ENCODE measurements at places on chromosomes 7 and 10.

DNA sequence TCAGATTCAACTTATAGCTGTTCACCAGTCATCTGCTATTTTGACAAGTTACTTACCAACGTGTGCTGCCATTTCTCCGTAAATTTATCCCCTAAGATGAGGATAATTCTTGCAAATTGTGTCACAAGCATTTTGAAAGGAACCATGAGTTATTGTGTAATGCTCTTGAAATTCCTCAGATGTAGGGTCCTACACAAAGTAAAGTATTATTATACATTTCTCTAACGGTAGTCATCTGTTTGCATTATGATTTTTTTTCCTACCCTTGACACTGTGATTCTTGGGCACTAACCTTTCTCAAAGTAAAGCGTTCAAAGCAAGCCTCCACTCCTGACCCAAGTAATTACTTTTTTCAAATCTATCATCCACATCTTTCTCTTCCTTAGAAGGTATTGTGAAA is 8.1 kb downstream of the HERC4 start:
- DNase-seq, result no peak

DNA sequence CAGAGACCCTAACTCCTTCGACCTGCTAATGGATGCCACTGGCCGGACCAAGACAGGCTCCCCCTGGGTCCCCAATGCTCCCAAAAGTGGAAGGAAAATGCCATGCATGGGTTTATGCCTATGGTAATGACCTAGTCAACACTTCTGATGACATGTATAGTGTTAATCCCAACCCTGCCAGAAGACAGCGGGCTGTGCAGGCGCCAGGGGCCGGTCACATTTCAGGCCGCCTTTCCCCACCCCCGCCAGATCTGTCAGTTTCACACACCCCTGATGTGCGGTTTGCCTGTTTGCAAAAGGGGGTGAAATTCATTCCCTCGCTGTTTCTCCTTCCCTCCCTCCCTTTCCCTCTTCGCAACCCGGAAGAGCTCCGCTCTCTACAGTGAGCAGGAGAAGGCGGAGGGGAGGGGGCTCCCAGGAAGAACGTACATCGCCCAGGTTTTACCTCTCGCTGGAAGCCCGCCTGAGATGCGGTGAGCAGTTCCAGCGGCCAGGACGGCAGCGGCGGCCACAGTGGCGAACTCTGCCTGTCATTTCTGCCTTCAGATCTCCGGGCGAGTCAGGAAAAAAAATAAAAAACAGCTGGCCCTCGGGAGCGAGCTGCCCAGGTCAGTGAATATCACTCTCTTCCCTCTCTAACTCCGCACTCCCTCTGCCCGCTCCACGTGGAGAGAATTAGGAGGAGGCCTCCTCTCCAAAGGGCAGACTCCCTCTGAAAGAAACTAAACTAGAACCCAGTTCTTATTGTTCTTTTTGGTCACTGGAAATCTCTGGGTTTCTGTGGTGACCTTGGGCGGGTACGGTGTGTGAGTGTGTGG is 9.4 kb upstream of the GATA3 start:
- no peak for DNase-seq

DNA sequence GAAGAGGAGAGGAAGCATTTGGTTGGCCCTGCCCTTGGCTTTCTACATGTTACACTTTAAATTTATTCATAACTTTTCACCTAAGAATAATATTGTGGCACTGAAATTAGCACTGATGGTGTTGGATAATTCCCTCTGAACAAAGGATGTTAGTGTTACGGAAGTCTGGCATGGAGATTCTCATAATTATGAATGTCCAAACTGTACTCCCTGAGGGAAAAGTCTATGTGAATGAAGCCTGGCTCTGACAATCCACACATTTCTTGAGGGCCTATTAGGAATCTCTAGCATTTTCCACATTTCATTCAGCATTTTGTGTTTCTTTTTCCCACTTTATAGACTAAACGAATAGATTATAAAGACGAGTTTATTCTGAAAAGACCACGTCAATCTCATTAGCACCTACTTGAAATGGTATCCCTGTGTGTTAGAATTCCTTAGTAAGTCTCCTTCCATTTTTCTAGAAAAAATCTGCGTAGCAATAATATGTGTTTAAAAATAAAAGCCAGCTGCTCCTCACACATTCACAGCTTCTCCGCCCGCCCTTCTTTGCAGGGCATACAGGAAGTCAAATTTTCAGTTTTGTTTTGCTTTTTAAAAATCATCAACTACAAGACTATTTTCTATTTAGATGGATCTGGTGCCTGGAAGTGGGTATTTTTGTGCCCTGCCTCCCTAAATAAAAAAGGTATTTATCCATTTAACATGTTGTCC is 131.8 kb upstream of the PALS2 start:
- DNase-seq, result no peak

DNA sequence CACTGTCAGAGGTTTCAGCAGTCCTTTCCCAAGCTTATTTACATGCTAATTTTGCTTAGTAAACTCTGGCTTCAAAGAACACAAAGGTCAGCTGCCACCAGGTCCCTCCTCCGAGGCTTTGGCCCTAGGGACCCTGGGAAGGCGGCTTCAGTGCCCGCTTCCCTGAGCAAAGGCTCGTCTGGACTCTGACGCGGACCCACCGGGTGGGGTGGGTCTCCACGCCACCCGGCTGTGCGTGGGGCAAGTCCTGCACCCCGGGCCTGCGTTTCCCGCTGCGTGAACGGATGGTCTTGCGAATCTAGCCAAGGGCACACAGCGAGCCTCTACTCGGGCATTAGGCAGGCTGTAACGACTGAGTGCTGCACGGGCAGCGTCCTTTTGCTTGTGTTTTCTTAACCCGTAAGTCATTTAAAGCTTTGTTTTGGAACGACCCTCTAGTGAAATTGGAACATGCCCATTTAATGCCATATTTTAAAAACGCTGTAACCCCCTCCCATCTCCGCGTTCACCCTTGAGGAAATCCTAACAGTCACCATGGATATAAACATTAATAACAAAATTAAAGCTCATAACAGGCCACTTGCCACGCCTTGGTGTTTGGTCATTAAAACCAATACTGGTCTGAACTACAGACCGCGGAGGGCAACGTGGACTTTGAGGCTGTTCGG is 828 bp downstream of the BNIP3 start:
- no peak for DNase-seq

- no peak for DNase-seq
Measured at GRCh38 chr7:28815369-28815927, 142.7 kb downstream of the TRIL start.

- no peak for DNase-seq
Measured at GRCh38 chr10:104259999-104260774, 5.5 kb downstream of the GSTO1 start.

GRCh38 chr7:41163991-41164390 is 538.9 kb downstream of the INHBA start:
- no peak for DNase-seq

DNA sequence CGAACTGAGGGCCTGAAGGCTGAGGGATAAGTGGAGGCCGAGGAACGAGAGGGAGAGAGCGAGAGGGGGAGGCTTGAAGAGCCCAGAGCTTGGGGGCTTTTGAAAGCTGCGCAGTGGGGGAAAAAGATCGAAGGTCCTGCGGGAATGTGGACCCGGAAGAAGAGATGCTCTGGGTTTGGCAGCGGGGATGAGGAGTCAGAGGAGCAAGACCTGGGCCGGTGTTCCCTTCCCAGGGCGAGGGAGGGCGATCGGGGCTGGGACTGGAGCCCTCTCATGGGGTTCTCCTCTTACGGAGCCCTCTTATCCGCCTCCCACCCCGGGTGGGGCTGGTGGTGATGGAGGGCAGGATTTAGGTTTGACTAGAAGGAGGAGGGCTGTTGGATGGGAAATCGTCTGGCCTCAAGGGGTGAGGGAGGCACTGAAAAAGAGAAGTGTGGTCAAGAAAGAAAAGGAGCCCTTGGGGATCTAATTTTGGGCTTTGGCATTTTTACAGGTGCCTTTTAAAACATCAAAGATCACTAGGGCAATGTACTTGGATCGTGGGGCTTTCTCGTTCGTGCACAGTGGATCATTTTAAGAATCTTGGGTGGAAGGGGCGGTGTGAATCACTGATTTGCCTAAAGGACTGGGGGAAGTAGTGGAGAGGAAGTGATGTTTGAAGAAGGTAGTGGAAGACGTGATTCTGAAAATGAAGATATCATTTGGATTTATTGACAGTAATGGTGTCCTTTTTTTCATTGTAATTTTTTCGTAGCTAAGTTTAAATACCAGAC is 637 bp downstream of the SAMD8 start:
- DNase-seq, result peak; percentile 23

GRCh38 chr10:43842496-43842895 is 193.8 kb upstream of the ZNF32 start:
- no peak for DNase-seq

- DNase-seq, result no peak
Measured at GRCh38 chr7:112594397-112594796, 113.6 kb downstream of the LSMEM1 start.

GRCh38 chr7:36506820-36507219 is 117.2 kb downstream of the ANLN start:
- no peak for DNase-seq

GRCh38 chr7:14834883-14835282 is 67.7 kb downstream of the DGKB start:
- DNase-seq, result no peak

DNA sequence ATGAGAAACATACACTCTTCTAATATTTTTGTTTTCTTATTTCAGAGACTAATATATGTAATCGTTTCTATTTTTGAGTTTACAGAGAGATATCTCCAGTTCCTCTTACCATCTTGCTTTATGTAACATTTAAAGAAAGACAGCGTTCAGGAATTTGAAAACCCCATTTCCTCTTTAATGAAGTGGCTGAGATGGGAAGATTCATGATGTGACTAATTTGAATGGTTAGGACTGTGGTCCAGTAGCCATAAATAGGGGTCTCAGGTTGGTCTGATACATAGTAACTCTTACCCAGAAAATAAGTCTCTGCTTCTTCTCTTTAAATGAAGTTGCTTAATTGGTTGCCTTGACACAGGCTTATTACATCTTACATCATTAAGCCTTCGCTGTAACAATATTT is 6.9 kb downstream of the KMT2E start:
- DNase-seq, result no peak

DNA sequence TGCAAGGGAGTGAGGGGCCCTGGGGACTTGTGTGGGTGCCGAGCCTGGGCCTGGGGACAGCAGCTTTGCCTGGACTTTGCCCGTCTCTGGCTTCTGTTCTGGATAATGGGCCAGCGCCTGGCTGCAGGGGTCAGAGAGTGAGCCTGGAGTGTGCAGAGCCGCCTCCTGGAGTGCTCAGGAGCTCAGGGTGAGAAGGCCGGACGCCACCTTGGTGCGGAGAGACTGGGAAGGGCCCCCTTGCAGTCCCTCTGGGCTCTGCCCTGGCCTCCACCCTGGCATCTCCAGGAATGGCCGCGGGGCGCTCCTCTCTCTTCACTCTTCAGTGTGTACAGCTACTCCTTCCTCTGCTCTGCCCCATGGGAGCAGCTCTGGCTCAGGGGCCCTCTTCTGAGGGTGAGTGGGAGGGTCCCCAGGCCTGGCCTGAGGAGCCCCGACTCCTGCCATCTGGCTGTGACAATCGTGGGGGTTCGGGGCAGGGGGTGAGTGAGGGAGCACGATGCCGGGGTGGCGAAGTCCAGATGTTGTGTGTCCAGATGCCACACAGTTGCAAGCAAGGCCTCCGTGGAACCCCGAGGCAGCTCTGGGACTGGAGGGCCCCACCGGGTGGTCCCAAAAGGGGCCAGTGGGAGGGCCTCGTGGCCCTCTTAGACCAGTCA is 187.1 kb downstream of the DNAJB6 start:
- no peak for DNase-seq

GRCh38 chr7:106893591-106893990 is 28.5 kb downstream of the PIK3CG start:
- no peak for DNase-seq

GRCh38 chr10:112767156-112767555 is 182.9 kb upstream of the TCF7L2 start:
- DNase-seq, result no peak

DNA sequence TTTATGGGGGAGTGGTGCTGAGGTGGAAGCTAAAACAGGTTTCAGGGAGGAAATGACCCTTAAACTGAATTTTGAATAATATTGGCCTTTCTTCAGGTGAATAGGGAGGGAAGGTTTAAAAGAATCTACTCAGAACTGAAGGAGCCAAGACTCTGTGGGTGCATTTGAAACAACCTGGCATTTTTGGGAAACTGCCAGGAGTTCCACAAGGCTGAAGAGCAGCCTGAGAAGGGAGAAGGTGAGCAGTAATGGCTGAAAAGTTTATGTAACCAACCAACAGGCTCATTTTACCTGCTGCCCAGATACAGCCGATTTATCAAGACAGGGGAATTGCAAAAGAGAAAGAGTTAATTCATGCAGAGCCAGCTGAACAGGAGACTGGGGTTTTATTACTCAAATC is 4.0 kb upstream of the PANK1 start:
- DNase-seq, result no peak

DNA sequence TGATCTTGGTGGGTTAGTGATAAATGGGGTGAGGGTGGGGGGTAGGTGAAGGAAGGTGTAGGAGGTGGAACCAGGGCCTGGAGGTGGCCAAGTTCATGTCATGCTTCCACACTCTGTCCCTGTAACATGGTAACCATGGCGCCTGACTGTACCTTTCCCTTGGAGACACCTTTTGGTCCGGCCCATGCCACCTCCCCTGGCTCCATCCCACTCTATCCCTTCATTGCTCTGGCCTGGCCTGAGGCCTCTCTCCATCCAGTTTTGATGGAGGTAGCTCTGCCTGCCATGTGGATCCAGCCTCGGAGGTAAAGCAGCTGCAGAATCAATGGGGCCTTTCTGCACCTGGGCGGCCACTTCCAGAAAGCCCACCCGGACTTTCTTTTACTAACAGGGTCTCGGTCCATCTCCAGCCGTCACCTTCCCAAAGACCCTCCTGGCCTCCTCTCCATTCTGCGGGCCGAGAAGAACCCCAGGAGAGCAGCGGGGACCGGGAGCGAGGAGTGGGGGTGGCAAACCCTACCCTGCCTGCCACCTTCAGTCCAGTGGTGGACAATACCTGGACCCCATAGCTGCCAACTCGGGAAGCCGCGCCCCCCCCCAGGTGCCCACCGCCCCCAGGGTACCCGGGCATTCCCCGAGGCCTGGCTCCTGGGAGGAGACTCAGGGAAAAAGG is 504 bp upstream of the TRRAP start:
- DNase-seq, result no peak

- DNase-seq, result no peak
Measured at GRCh38 chr10:12667052-12667451, 317.7 kb downstream of the CAMK1D start.

DNA sequence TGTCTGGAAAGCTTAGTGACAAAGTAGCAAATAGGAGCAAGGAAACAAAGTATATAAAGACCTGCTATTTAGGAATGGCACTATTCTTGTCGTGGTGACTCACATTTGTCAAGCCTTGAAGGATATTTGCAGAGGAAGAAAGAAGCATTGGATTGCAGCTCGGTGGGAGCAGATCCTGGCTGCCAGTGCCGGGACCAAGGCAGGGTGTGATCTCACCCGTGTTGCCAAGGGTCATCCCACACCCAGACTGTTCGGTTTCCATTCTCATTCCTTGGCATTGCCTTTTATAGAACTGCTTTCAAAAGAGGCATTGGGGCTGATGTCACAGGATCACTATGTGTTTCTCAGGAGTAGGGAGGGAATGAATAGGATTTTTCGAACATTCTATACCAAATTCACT is 176.2 kb downstream of the GALNT17 start:
- DNase-seq, result no peak
